ENCODE measurements at places on chromosomes 12 and 14.

GRCh38 chr12:58803908-58804307, 116.4 kb downstream of the LRIG3 start:
- no peak for DNase-seq

- DNase-seq, result no peak
Measured at GRCh38 chr14:64038841-64039542, 186.2 kb downstream of the SYNE2 start.

DNA sequence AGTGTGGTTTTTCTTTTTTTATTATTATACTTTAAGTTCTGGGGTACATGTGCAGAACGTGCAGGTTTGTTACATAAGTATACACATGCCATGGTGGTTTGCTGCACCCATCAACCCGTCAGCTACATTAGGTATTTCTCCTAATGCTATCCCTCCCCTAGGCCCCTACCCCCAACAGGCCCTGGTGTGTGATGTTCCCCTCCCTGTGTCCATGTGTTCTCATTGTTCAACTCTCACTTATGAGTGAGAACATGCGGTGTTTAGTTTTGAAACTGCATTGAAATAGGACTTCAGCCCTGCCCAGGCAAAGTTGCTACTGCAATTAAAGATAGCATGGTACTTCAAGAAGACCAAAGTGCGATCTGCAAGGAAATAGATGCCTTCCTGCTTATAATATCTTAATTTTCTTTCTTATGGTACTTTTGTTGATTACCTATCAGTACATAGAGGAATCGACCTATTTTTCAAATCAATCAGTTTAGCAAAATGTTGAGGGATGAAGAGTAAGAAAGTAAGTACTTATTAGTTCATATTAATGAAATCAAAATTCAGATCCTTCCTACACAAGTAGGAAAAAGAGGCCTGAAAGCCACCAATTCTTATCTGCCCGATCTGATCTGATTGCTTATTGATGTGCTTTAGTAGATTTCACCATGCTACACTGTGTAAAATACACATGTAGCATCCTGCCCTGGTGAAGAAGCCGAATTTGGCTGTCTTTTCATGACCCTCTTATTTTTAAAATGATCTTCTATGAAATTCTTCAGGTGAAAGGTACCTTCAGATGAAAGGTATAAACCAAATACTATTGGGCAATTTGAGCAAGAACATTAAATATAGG, 1.6 kb downstream of the LTA4H start:
- DNase-seq, result no peak

DNA sequence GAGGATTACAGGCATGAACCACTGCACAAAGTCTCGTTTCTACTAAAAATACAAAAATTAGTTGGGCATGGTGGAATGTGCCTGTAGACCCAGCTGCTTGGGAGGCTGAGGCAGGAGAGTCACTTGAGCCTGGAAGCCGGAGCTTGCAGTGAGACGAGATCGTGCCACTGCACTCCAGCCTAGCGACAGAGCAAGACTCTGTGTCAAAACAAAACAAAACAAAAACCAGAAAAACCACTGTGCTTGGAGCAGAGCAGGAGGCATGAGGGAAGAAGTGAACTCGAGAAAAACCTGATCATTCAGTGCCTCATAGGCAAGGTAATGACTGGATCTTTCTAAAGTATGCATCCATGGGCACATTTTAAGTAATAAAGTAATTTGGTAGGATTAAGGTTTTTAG, 487.8 kb downstream of the KCNH5 start:
- DNase-seq, result no peak

- no peak for DNase-seq
Measured at GRCh38 chr14:82403987-82404386, 870.3 kb upstream of the SEL1L start.

DNA sequence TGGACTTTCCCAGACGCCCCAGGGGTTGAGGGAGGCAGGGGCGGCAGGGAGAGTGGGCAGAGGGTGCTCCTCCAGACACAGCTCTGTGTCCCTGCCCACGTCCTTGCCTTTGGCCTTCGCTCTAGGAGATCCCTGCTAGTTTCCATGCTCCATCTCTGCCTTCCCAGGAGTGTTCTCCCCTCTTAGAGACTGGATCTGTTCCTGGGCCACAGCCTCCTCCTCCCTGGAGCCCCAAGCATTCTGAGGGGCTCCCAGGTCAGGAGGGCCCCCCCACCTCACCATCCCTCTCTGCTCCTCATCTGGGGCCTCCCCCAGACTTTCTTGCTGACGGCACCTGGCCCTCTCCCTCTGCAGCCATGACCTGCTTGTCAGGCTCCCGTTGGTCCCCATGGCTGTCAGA, 216.0 kb upstream of the FKBP4 start:
- DNase-seq, result no peak

GRCh38 chr14:74792249-74793039, 29.3 kb downstream of the YLPM1 start:
- DNase-seq, result no peak

- no peak for DNase-seq
Measured at GRCh38 chr14:101643651-101644050, 82.4 kb downstream of the DIO3 start.

DNA sequence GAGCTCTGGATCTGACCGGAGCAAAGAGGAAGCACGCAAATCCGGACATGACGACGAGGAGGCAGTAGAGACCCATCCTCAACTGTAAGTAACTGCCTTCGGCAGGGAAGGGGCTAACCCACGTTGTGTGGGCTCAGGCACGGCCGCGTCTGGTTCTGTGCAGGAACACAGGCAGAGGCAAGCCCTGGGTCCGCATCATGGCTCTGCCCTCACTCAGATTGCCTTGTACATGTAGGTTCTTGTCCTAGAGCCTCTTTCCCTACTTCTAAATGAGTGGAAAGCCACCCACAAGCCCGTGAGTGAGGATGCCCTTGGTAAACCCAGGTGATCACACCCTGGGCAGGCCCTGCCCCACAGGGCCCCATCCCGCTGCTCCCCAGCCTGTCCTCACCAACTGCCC, 8.9 kb upstream of the RPLP0 start:
- no peak for DNase-seq

GRCh38 chr14:60133487-60133886, 31.7 kb downstream of the DHRS7 start:
- DNase-seq, result no peak

DNA sequence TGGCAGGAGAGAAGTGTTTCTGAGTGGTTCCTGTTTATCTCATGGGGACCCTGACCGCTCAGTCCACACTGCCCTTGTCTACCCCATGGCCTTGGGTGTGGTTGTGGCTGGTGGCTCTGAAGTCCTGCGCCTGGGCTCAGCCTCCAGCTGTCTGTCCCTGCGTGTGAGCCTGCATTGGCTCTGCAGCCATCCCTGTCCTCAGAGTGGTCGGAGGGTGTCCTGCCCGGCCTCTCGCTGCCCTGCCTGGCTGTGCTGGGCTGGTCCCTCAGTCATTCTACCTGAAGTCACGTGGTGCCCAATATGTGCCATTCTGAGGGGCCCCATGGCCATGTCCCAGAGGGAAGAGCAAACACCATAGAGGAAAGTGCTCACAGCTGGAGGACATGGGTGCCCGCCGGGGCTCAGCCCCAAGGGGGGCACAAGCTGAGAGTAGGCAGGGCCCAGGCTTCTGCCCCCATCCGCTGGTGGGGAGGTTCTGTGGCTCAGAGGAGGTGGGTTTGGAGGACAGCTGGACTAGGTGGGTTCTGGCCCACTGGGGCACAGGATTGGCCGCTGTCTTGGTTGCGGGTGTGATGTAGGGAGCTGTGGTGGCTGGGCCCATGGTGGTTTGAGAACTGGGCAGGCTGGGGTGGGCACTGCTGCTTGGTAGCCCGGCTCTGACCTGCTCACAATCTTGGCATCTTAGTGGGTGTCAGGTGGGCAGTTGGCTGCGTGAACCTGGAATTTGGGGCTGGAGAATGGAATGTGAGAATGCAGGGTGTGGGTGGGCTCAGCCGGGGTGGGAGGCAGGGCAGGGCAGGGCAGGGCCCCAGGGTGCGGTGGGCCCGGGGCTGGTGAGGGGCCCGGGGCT, 11.6 kb downstream of the TEDC1 start:
- no peak for DNase-seq

- DNase-seq, result no peak
Measured at GRCh38 chr12:69732088-69732487, 6.6 kb upstream of the RAB3IP start.

DNA sequence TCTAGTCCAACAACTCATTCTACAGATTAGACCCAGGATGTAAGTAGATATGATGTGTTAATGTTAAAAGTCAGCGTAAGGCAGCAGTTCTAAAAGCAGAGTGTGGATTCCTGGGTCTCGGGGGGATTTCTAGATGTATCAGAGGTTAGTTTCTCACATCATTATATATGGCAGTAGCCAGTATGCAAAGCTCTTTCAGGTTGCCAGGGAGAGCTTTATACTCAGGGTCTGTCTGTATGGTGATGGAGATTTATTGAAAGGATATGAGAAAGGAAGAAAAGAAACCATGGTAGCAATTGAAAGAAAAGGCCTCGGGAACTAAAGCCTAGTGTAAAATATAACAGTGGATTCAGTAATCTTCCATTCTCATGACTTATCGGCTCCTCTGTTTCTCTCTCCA, 26.2 kb upstream of the PAWR start:
- DNase-seq, result no peak

- no peak for DNase-seq
Measured at GRCh38 chr14:105490267-105490571, 827 bp upstream of the TEDC1 start.

GRCh38 chr14:104086661-104087461, 1.4 kb downstream of the ASPG start:
- DNase-seq, result peak; percentile 35

DNA sequence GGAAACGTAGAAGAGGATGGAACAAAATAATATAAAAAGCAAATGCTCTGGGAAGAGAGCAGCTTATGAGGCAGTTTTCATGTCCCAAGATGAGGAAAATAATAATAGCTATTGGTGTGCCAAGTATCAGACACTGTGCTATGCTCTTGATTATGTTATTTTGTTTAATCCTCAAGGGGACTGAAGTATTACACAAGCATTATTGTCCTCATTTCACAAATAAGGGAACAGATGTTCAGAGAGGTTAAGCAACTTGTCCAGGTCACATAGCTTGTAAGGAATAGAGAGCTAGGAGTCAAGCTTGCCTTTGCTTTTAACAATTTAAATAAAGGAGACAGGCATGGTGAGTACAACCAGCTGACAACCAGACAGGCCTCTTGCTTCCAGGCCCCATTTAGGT, 26.9 kb upstream of the LTBP2 start:
- DNase-seq, result no peak

GRCh38 chr14:88791252-88791621, 1.5 kb downstream of the EML5 start:
- DNase-seq, result no peak

- DNase-seq, result no peak
Measured at GRCh38 chr14:91920526-91920925, 27.0 kb downstream of the FBLN5 start.

DNA sequence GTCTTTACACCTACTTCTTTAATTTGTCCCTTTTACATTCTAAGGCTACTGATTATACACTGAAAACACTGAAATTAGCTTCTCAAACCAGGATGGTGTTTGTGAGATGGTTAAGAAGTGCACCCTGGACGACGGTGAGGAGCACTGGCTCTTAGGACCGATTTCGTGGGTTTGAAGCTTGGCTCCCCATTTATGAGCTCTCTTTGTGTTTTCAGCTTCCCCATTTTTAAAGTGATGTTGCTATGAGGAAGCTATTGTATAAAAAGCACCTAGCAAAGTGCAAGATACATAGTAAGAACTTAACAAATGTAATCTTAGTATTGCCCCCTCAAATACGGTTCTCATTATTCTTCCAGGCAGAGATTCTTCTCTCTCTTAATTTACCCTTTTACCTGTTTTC, 4.7 kb downstream of the NFYB start:
- no peak for DNase-seq

GRCh38 chr12:69415471-69416275, 54.5 kb upstream of the FRS2 start:
- peak; percentile 56 for DNase-seq

GRCh38 chr14:75018694-75019093, 16.0 kb downstream of the EIF2B2 start:
- DNase-seq, result no peak

GRCh38 chr12:107774349-107775029, at the start of gene ASCL4:
Gene ASCL4 (plus strand): TSS chr12:107774704. CDS start chr12:107775219, 515 bp downstream.
- no peak for DNase-seq

DNA sequence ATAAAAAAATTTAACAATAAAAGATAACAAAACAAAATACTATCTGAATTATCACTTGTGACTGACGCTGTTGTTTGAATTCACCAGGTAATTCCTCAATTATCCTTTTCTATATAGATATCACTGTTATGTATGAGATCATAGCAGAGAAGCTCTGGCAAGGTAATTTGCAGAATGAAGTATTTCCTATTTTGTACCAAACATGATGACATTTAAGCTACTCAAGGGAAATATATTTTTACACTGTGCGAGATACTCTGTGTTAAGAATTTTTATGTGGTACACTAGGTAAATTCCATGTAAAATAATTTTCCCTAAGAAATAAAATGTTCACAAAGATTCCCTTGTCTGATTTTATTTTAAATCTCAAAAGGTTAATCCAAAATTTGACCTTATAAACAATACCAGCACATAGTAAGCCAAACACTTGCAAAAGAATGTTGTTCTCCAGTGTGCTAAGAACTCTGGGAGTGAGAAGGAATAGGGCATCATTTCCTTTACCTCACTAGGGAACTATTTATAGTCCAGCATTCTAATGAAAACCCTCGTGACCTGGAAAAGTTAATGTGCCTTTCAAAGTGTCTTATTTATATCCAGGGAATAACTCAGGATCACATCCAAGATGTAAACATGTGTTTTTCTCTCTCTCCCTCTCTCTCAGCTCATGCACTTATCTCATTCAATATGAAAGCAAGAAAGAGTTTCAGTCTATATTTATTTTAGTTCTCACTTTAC, 115.2 kb upstream of the RAP1B start:
- no peak for DNase-seq

DNA sequence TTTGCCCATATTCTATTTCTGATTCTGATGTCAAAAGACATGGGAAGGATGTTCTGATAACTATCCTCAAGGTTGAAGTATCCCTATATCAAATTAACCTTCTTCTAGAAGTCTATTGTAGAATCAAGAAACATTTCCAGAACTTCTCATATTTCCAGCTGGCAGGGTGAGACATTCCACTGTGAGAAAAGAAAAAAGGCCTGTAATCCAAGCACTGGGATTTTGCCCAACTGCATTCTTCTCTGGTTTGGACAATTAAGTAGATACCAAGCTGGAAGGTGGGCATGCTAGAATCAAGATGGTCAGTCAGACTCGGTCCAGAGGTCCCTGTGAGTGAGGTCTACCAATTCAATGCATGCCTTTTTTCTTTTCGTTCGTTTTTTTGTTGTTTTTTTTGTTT, 60.9 kb downstream of the MAP3K9 start:
- DNase-seq, result no peak

- DNase-seq, result no peak
Measured at GRCh38 chr14:40894846-40895245, 711.8 kb upstream of the LRFN5 start.

GRCh38 chr12:56695327-56696101, 7.4 kb upstream of the PTGES3 start:
- no peak for DNase-seq

- peak; percentile 80 for DNase-seq
Measured at GRCh38 chr12:79934281-79935020, 446 bp downstream of the PPP1R12A start.
